Activated naive CD8-positive, alpha-beta T cell treated with anti-CD3 and anti-CD28 coated beads, Interleukin-2, amount 50 U/mL, for 16 hours (primary cell): ENCODE measurements at places on chromosomes 5 and 9.
A peak's percentile ranks its signal among the peaks of the same experiment; 100 is the strongest.

- DNase-seq = no peak
These were observed 49.5 kb downstream of the DAB2IP start for GRCh38 chr9:121700832-121701419.

- DNase-seq = no peak
These were observed 229.4 kb downstream of the SNCAIP start for GRCh38 chr5:122541388-122541787.

GRCh38 chr9:132411091-132411508, 1.1 kb downstream of the CFAP77 start:
- DNase-seq = peak; percentile 19

DNA sequence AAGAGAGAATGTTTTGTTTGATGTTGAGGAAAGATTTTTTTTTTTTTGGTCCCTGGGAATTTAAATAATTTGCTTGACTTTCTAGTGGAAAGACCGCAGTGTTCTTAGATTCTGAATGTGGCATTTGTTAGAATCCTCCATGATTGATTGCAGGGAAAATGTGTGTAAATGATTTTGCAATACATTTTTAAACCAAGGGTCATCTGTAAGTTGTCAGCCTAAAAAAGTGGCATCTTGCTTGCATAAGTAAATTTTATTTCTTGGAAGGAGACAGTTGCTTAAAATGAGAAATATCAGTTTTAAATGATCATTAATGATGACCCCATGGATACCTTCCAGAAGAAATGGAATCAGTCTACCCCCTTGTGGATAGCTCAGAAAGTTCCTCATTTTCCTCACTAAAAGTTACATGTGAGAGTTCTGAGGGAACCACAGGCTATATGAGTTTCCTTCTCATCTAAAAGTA, 105.1 kb upstream of the SLC25A48 start:
- DNase-seq = no peak

GRCh38 chr9:31674264-31674663, 710.2 kb upstream of the ACO1 start:
- DNase-seq = no peak

DNA sequence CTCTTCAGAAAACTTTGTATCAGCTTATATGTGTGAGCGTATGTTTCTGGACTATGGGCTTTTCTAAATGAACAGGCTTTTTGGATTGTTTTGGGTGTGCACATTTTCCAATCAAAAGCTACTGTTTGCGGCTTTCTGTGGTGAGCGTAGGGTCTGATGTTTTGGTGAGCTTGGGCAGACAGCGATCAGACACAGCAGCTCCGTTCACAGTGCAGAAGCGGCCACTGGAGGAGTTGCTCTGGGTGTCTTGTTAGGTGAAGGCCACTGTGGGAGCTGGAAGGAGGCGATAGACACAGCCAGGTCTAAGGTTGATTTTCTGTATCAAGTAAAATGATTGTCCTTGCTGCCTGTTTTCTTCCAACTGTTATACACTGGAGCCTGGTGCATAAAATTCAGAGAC, 11.1 kb downstream of the PRRC2B start:
- no peak for DNase-seq

- DNase-seq = no peak
These were observed 62.9 kb downstream of the C9 start for GRCh38 chr5:39301406-39301805.

- DNase-seq = no peak
These were observed 457.9 kb upstream of the PTGER4 start for GRCh38 chr5:40221796-40222195.

- DNase-seq = no peak
These were observed at the start of gene PCDHA4 for GRCh38 chr5:140806834-140807775. Gene PCDHA4, plus strand, starts transcription at chr5:140807068.
